Naive thymus-derived CD4-positive, alpha-beta T cell (primary cell): ENCODE measurements at places on chromosomes 12 and 14.

- H3K36me3 ChIP-seq, result no peaks in the 10 kb centered on the region
- DNase-seq, result no peak
- H3K4me3 ChIP-seq, result no peak overlapping the region
- H3K4me1 ChIP-seq, result no peaks in the 10 kb centered on the region
These were observed 189.3 kb upstream of the LHX5 start for GRCh38 chr12:113660936-113661335.

GRCh38 chr12:4111010-4111409, 162.6 kb upstream of the CCND2 start:
- H3K4me1 ChIP-seq, result peaks cover 9% of the 10 kb centered on the region
- H3K27me3 ChIP-seq, result no peaks in the 10 kb centered on the region
- H3K36me3 ChIP-seq, result no peaks in the 10 kb centered on the region

- DNase-seq, result no peak
- no peak overlapping the region for H3K4me3 ChIP-seq
- no peak overlapping the region for H3K27ac ChIP-seq
These were observed 516.4 kb downstream of the ETNK1 start for GRCh38 chr12:23141335-23141734.

DNA sequence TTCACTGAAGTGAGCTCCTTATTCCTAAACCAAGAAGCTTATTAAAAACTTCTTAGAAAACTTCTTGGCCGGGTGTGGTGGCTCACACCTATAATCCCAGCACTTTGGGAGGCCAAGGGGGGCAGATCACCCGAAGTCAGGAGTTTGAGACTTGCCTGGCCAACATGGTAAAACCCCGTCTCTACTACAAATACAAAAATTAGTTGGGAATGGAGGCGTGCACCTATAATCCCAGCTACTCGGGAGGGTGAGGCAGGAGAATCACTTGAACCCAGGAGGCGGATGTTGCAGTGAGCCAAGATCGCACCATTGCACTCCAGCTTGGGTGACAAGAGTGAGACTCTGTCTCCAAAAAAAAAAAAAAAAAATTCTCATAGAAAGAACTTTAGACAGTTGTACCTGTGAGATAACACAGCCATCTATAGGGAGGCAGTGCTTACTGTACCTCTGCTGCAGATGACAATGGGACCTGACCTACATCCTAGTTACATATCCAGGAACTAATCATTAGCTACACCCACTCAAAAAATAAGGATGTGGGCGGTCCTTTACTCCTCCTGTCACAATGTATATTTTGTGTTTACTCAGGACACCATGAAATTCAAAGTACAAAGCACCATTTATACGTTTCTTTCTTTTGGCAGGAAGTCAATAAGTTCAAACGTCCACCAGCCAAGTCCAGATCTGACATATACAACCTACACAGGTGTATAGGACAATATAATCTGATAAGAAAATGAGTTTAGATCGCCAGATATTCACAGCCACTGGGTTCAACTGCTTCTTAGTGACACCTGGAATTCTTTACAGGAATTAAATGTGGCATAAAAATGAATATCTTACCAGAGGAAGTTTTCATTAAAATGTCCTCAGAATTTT, 14.9 kb downstream of the STXBP6 start:
- H3K4me3 ChIP-seq, result no peak overlapping the region
- DNase-seq, result no peak
- H3K4me1 ChIP-seq, result no peaks in the 10 kb centered on the region
- H3K36me3 ChIP-seq, result no peaks in the 10 kb centered on the region
- H3K27ac ChIP-seq, result no peak overlapping the region

DNA sequence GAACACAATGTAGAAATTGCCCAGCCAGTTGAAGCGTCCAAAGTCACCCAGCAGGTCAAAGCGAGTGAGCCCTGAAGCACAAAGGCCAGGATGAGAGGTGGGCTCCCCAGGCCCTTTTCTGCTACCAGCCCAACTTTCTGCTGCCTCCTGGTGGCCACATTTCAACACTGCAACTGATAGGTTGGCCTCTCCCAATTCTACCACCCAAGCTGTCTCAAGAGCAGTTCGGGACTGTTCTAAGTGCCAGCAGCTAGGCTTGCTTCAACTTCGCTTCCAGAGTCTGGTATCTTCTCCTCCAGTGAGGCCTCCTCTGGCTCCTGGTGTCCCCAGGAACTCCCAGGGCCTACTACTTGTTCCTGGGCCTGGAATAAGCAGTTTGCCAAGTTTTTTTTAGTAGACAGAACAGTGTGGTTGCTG, 3.4 kb upstream of the DHH start:
- DNase-seq, result peak; percentile 58
- H3K36me3 ChIP-seq, result peaks cover 57% of the 10 kb centered on the region
- no peak overlapping the region for H3K4me3 ChIP-seq

GRCh38 chr12:106284358-106285105, 18.0 kb upstream of the TCP11L2 start:
- no peaks in the 10 kb centered on the region for H3K36me3 ChIP-seq
- H3K27me3 ChIP-seq, result no peaks in the 10 kb centered on the region
- no peaks in the 10 kb centered on the region for H3K4me1 ChIP-seq
- H3K4me3 ChIP-seq, result no peak overlapping the region

DNA sequence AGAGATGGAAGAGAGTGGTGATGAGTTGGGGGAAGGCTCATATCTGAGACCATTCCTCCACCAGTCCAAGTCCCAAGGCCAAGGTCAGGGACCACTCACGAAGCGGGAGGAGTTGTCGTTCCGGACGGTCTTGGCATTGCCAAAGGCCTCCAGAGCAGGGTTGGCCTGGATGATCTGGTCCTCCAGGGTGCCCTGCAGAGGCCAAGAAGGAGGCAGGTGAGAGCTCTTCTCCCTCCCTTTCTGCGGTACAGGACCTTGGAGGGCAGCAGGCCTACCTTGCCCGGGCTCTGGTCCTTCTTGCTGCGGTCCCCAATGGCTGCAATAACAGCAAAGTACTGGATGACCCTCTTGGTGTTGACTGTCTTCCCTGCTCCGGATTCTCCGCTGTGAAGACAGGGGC, 4.0 kb downstream of the MYH7 start:
- H3K4me1 ChIP-seq, result no peaks in the 10 kb centered on the region
- no peaks in the 10 kb centered on the region for H3K36me3 ChIP-seq
- no peak for DNase-seq
- no peak overlapping the region for H3K4me3 ChIP-seq
- H3K27me3 ChIP-seq, result no peaks in the 10 kb centered on the region
- H3K27ac ChIP-seq, result no peak overlapping the region

GRCh38 chr14:51715250-51715649, 63.5 kb downstream of the FRMD6 start:
- H3K4me3 ChIP-seq, result no peak overlapping the region
- no peak overlapping the region for H3K27ac ChIP-seq
- no peaks in the 10 kb centered on the region for H3K27me3 ChIP-seq

DNA sequence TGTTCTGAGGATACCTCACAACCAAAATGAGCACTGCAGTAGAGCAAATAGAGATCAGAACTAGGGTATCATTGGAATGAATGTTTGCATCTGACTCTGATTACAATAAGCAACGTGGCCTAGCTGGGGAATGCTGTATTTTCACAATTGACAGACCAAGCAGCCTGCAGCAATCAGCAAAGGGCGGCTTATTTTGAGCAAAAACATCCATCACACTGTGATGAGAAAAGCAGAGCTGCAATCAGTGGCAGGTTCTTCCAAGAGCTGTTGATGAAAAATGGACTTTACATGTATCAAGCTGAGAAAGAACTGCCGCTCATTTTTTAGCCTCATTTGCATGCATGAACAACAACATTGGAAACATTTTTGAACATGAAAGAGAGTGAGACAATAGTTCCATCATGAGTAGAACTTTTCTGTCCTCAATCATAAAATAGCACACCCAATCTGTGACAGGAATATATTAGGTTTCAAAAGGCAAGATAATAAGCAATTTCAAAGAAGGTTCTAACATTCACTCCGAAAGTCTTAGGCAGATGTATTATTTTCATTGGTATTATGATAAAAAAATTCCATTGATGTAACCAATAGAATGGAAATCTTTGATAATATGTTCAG, 249.7 kb upstream of the FBXO33 start:
- H3K4me3 ChIP-seq, result no peak overlapping the region
- no peak for DNase-seq
- no peaks in the 10 kb centered on the region for H3K4me1 ChIP-seq

GRCh38 chr12:25552681-25553080, 402 bp downstream of the LMNTD1 start:
- no peaks in the 10 kb centered on the region for H3K27me3 ChIP-seq
- H3K4me1 ChIP-seq, result no peaks in the 10 kb centered on the region
- DNase-seq, result no peak
- no peak overlapping the region for H3K27ac ChIP-seq
- no peaks in the 10 kb centered on the region for H3K36me3 ChIP-seq

- no peak overlapping the region for H3K27ac ChIP-seq
- H3K27me3 ChIP-seq, result no peaks in the 10 kb centered on the region
- H3K4me3 ChIP-seq, result no peak overlapping the region
- H3K4me1 ChIP-seq, result peaks cover 4% of the 10 kb centered on the region
- H3K36me3 ChIP-seq, result no peaks in the 10 kb centered on the region
These were observed 18.8 kb upstream of the FLVCR2 start for GRCh38 chr14:75559451-75560222.

GRCh38 chr14:99190696-99191394, 81.2 kb downstream of the BCL11B start:
- H3K27me3 ChIP-seq, result no peaks in the 10 kb centered on the region
- H3K27ac ChIP-seq, result peak overlapping the region; percentile 85
- H3K4me3 ChIP-seq, result peak overlapping the region; percentile 42
- no peaks in the 10 kb centered on the region for H3K36me3 ChIP-seq

DNA sequence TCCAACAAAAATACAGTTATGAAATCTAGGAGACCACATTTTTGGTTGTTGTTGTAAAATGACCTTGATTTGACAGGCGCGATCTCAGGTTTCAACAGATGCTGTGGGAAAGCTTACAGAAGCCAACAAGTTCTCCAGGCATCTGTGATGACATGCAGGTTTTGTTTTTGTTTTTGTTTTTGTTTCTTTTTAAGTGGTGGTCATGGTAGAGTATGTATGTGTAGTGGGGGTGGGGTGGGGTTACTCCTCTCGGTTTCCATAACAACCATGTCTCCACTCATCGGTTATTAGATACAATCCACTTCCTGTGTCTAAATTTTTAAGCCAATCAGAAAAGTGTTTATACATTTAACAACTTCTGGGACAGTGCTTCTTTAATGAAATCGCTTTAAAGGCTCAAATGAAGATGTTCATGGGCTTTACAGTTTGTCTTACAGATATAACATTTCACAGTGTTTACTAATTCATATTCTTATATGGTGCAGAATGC, 199.9 kb upstream of the FOXN3 start:
- H3K27me3 ChIP-seq, result no peaks in the 10 kb centered on the region
- no peaks in the 10 kb centered on the region for H3K36me3 ChIP-seq
- H3K4me1 ChIP-seq, result peaks cover 62% of the 10 kb centered on the region
- H3K4me3 ChIP-seq, result peak overlapping the region; percentile 76
- peak; percentile 80 for DNase-seq
- H3K27ac ChIP-seq, result peak overlapping the region; percentile 84

- H3K27ac ChIP-seq, result no peak overlapping the region
- DNase-seq, result no peak
- no peak overlapping the region for H3K4me3 ChIP-seq
- no peaks in the 10 kb centered on the region for H3K36me3 ChIP-seq
- no peaks in the 10 kb centered on the region for H3K4me1 ChIP-seq
- H3K27me3 ChIP-seq, result no peaks in the 10 kb centered on the region
These were observed 2.5 kb upstream of the PLEKHD1 start for GRCh38 chr14:69481815-69482568.

- no peak overlapping the region for H3K27ac ChIP-seq
- no peaks in the 10 kb centered on the region for H3K4me1 ChIP-seq
- H3K36me3 ChIP-seq, result no peaks in the 10 kb centered on the region
- H3K4me3 ChIP-seq, result no peak overlapping the region
These were observed 629.6 kb downstream of the SLC16A7 start for GRCh38 chr12:60225216-60226000.

DNA sequence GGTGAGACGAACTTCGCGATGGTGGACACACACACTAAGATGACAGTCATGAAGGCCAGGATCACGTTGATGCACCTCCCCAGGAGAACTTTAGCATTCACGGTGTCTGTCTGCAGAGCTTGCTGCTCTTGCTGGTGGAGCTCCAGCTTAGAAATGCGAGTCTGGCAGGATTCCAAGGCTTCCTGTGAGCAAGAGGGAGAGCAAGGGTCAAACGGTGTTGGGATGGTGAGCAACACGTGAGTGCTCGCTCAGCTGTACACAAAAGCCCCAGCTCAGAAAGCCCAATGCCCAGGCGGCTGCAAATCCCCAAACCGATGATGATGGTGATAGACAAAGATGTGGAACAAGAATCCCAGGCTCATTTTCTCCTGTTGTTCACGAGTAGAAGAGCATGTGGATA, 78.8 kb downstream of the TMCC3 start:
- no peak overlapping the region for H3K4me3 ChIP-seq
- DNase-seq, result no peak
- H3K27ac ChIP-seq, result no peak overlapping the region
- H3K4me1 ChIP-seq, result no peaks in the 10 kb centered on the region
- H3K36me3 ChIP-seq, result no peaks in the 10 kb centered on the region

- no peaks in the 10 kb centered on the region for H3K4me1 ChIP-seq
- no peak overlapping the region for H3K4me3 ChIP-seq
- H3K27me3 ChIP-seq, result no peaks in the 10 kb centered on the region
- DNase-seq, result no peak
- H3K27ac ChIP-seq, result no peak overlapping the region
These were observed 53.7 kb downstream of the KCTD10 start for GRCh38 chr12:109423392-109423791.

DNA sequence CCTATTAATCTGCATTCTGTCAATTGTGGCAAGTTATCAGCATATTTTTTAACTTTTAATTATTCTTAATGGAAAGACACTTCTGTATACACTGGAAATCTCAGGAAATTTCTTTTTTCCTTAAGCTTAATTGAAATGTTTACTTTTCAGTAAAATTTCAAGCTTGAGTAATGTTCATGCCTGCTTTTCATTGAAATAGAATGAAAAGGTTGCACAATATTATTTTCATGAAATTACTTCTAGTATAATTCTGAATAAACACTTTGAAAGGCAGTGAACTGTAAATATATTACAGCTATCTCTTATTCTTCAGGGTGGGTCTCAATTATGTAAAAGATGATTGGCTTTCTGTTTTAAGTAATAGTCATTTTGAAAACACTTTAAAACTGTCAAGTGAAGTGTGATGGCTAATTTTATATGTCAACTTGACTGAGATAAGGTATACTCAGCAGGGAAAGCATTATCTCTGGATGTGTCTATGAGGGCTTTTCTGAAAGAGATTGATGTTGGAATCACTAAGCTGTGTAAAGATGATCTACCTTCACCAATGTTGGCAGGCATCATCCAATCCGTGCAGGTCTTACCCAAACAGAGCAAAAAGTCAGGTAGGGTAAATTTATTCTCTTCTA, 29.9 kb downstream of the CLEC2D start:
- no peak for DNase-seq
- H3K27ac ChIP-seq, result no peak overlapping the region
- peaks cover 14% of the 10 kb centered on the region for H3K36me3 ChIP-seq
- peaks cover 26% of the 10 kb centered on the region for H3K4me1 ChIP-seq
- no peaks in the 10 kb centered on the region for H3K27me3 ChIP-seq

DNA sequence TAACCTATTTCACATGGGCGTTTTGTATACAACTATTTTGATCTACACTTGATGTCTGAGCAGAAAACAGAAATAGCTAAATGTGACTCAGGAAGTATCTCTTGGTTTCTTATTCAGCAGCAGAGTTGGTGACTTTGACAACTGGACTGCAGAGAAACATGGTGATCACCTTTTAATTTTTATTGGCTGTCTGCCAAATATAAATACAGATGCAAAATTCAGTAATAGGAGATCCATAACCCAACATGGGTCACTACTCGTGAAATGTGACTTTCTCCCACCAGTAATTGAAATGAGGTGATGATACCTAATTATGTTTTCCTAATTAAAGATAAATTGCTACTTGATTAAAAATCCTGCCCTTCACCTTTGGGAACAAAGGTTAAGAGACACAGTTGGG, 487.1 kb downstream of the NELL2 start:
- H3K4me3 ChIP-seq, result no peak overlapping the region
- H3K36me3 ChIP-seq, result no peaks in the 10 kb centered on the region
- H3K27me3 ChIP-seq, result no peaks in the 10 kb centered on the region
- H3K27ac ChIP-seq, result no peak overlapping the region
- no peaks in the 10 kb centered on the region for H3K4me1 ChIP-seq
